NCI-H524 (cell line): ENCODE measurements at places on chromosomes 3 and 15.

- DNase-seq, result no peak
Observed at GRCh38 chr15:46127361-46127874, 492.6 kb downstream of the SQOR start.

DNA sequence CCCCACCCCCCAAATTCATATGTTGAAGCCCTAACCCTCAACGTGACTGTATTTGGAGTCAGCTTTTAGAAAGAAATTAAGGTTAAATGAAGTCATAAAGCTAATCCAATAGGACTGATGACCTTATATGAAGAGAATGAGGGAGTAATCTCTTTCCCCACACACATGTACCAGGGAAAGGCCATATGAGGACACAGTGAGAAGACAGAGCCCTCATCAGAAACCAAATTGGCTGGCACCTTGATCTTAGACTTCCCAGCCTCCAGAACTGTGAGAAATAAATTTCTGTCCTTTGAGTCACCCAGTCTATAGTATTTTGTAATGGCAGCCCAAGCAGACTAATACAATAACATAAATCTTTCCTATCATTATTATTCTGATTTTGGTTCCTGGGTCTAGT is 194.7 kb upstream of the NANOGP8 start:
- DNase-seq, result no peak

GRCh38 chr3:79063624-79064023 is 704.2 kb downstream of the ROBO1 start:
- DNase-seq, result no peak

GRCh38 chr3:71511037-71511436 is 72.5 kb downstream of the FOXP1 start:
- no peak for DNase-seq

DNA sequence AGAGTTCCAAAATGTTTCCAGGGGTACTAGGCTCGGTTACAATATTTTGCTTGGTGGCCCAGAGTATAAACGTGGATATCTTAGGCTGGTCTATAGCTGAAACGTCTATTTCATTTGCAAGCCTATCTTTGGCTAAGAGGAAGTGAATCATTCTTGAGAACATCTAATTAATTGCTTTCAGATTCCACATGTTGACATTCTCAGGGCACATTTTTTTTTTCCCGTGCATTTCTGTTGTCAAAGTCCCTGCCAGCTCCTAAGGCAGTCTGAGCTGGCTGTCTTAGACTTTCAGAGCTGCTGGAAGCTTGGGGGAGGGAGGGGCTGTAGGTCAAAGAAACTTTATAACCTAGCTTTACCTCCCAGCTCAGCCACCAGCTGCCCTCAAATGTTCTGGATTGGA is 23.2 kb upstream of the LAMP3 start:
- DNase-seq, result no peak

DNA sequence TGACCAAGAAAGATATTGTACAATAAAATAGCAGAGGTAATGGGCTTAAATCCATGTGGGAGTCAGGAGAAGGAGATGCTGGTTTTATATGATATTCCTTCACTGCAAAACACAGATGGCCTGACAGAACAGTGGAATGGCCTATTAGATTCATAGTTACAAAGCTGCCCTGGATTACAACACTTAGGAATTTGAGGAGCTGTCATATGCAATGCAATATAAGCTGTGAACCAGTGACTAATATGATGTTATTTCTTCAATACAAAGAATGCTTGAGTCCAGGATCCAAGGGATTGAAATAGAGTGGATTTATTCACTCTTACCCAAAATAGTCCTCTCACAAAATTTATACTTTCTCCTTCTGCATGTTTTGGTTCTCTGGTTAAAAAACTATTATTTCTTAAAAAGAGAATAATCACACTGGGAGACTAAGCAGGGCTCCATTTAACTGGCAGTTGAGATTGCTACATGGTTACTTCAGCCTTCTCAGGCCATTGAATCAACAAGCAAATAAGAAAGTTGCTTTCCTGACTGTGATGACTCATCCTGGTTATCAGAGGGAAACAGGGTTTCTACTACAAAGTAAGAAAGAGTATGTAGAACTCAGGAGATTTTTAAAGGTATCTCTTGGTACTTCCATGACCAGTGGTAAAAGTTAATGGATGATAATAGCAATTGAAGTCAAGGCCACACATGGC is 79.8 kb upstream of the ZPLD1 start:
- DNase-seq, result peak; percentile 55

DNA sequence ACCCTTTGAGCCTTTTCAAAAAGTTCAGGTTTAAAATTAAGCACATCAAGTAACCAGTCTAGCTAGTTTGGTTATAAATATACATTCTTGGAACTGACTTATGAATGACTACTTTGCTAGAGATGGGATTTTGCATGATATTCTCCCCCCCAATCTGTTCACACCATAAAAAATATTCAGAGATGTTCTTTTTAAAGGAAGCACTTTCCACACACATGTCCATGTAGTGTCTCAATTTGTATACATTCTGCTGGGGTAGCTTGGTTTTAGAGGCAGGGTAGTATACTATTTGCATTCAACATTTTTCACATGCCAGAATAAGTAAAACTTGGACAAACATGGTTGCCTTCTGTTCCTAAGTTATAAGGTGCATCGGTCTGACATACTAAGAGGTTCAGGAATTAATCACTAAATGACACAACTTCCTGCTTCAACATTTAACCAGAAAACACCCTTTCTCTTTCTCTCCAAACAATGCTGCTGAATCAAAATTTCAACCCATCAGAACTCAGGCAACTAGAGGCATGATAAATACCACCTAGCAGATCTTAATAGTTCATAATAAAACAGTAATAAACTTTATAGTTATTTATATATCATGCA is 57.0 kb downstream of the SUMF1 start:
- no peak for DNase-seq

DNA sequence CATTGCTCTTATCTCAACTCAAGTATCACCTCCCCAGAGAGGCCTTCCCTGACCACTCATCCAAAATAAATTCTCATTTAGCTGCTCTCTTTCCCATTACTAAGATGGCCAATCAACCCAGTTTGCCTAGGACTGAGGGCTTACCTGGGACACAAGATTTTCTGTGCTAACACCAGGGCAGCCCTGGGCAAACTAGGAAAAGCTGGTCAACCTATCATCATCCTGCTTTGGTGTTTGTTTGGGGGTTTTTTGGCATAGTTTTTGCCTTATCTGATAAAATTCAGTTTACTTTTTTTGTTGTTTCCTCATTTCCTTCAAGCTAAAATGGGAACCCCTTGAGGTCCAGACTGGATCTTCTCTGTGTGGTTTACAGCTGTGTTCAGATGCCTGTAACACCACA is 131.4 kb upstream of the NR2F2 start:
- no peak for DNase-seq

DNA sequence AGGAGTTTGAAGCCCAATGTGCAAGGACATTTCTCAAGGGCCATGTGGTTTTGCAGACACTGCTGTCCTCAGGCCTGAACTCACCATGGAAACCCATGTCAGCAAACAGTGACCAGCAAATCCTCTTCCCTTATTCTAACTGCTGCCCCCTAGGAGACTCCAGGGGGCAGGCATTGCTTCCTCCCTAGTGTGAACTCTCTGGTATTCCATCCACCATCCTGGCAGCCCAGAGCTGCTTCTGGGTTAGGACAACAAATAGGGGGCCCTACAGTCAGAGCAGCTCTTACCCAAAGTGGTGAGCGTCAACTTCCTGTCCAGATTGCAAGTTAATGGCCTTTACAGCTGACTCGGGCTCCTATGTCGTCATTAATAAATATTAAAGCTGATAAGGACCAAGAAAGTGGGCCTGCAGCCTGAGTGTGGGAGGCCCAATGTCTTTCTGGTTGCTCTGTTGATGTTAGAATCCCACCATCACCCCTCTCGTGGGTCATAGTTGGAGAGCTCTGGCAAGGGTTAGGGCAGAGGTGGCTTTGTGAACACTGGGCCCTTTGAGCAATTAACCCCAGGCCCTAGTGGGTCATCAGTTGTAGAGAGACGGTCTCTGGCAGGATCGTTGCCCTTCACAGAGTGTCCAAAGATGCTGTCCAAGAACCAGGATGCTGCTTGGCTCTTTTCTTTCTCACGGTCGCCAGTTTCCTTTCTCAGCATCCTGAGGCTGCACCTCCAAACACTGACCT is 41.5 kb downstream of the TGM4 start:
- DNase-seq, result no peak
